Spinal cord (tissue), 10 donors: ENCODE measurements at places on chromosomes 1 and 21. TPM values are rescaled to one million over a fixed set of nuclear protein-coding genes. Genes with fewer than 3 reads are reported as not detected.
A peak's percentile ranks its signal among the peaks of the same experiment; 100 is the strongest.

DNA sequence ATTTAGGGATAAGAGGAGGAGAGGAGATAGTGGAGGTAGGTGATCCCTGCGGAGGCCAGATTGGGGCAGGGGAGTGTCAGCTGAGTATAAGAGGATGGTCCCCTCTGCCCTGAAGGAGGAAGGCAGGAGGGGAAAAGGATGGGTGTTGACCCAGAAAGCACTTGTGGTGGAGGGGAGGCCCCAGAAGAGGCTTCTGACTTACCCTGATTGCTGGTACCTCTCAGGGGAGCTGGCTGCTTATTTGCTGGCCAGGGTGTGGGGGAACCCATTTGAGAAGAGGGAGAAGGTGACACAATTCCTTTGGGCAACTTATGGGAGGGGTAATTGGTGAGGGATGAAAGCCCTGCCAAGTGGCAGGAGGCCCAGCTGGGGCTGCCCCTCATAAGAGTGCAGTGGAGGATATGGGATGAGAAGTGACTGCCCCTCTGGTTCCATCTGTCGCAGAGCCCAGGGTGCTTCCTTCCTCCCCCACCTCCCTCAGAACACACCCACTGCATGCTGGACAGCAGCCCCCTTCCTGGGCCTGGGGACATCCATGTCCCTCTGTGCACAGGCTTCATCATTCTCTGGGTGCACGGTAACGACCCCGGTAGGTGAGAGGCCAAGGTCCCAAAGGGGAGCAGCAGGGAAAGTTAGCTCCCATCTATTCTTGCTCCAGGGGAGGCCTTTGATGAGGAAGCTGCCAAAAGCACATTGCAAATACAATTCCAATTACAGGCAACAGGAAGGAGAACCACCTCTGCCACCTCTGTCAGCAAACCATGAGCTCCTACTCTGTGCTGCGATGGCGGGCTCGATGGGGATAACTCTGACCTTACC lies 1.4 kb upstream of the PCSK9 start:
- DNase-seq = no peak

GRCh38 chr1:151949371-151950193 lies 40.3 kb upstream of the THEM4 start:
- DNase-seq = no peak

- no peak for DNase-seq
Observed at GRCh38 chr1:94153133-94153532, 32.2 kb upstream of the ABCA4 start.

DNA sequence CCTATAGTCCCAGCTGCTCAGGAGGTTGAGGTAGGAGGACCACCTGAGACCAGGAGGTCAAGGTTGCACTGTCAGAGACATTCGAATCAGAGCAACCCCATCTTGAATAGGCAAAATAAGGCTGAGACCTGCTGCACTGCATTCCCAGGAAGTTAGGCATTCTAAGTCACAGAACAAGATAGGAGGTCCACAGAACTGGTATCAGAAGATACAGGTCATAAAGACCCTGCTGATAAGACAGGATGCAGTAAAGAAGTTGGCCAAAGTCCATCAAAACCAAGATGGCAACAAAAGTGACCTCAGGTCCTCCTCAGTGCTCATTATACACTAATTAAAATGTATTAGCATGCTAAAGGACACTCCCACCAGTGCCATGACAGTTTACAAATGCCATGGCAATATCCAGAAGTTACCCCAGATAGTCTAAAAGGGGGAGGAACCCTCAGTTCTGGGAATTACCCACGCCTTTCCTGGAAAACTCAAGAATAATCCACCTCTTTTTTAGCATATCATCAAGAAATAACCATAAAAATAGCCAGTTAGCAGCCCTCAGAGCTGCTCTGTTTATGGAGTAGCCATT lies 65.2 kb upstream of the KLHDC7A start:
- no peak for DNase-seq

DNA sequence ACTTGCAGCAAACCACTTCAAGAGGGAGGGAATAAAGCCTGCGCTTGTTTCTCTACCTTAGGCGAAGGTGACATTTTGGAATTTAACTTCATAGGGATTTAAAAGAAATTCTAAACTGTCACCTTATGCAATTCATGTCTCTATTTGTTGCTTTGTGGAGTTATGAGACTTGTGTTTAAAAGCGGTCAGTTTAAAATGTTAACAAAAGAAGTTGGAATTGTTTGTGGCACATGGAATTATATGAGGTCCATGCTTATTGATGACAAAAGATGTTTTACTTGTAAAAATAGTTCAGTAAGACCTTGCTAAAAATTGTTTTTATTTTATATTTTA lies 15.8 kb downstream of the NR5A2 start:
- DNase-seq = no peak

DNA sequence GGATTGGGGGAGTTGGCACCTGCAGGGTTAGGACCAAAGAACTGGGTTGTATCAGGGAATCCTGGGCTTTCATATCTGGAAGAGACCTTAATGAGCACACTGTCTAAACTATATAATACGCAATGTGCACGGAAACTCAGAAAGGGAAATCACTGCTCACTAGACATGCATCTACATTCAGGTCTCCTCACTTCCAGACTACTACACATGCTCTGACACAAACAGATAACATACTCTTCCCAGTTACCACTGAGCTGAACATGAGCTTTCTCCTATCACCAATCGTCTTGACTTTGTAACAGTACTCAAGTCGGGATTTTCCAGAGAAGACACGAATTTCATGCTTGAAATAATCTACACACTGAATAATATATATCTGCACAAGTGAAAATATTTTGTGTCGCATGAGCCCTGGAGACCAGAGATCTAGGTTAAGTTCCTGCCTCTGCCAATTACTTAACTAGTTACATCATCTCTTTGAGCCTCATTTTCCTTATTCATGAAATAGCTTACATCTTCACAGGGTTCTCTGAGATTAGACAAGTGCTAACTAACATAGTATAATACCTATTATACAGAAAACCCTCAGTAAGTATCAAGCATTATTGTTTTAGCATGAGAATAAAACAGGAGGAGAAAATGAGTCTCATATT lies 101.1 kb downstream of the JAK1 start:
- no peak for DNase-seq

GRCh38 chr21:18954441-18954844 lies 550.9 kb upstream of the TMPRSS15 start:
- DNase-seq = peak; percentile 43

DNA sequence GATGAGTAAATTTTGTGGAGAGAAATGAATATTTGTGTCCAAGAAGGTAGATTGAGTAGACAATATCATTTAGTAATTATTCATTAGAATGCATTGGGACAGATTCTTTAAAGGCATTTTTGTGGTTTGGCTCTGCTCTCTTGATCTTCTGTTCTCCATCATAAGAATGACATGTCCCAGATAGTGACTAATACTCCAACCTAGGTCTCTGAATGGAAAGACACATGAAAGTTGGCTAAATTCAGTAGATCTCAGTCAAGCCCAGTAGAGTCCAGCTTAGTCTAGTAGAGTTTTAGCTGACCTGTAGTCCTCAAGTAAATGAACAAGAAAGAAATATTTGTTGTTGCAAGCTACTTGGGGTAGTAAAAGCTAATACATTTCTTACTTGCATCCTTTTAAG lies 61.8 kb upstream of the DNAH14 start:
- no peak for DNase-seq

DNA sequence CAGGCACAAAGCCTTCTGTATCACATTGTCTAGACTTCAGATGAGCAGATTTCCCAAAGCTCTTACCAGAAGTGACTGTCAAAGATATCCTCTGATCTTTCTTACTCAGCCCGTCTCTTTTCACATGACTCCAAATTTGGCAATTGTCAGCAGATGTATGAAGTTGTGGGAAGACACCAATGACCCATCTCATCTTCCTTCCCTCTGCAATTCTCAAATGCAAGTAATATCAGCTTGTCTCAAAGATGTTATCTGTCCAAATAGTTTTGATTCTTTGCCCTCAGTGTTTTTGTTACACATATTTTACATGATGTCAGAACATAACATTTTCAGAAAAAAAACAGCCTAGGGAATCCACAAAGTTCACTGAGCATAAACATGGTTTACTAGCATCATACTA lies 45.1 kb upstream of the RGS2 start:
- DNase-seq = no peak

DNA sequence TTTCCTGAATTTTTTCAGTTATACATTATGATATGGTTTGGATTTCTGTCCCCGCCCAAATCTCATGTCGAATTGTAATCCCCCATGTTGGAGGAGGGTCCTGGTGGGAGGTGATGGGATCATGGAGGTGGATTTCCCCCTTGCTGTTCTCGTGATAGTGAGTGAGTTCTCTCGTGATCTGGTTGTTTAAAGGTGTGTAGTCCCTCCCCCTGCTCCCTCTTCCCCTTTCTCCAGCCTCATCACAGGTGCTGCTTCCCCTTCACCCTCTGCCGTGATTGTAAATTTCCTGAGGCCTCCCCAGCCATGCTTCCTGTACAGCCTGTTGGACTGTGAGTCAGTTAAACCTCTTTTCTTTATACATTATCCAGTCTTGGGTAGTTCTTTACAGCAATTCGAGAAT lies 93.2 kb upstream of the HNRNPU start:
- DNase-seq = no peak

DNA sequence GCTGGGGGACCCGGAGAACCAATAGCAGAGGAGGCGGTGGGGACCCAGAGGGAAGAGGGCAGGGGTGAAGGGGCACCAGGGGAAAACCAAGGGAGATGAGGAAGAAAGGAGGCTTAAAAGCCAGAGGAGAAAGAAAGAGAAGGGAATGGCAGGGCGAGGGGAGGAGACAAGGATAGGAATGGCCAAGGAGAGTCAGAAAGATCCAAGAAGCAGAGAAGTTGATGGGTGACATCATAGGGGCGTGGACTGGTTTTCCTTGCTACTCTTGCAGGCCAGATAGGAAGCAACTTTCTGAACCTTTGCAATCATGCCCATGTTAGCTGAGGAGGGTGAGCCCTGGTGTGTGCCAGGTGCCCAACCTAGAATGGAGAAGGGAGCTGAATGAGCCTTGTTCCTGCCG lies 5.4 kb downstream of the NPR1 start:
- no peak for DNase-seq

- no peak for DNase-seq
Observed at GRCh38 chr1:216450227-216450626, 27.0 kb upstream of the USH2A start.

GRCh38 chr21:45147473-45148315 lies 73.3 kb downstream of the ADARB1 start:
- DNase-seq = no peak

DNA sequence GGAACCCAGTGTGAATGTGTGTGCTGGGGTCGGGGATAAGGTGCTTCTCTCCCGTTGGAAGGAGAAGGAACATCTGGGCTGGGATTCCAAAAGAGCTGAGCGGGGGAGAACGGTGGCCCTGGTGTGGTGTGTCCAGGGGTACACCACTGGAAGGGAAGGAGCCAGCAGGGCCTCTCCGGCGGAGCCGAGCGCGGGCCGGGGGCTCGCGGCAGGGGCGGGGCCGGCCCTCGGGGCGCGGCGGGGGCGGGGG lies 231 bp upstream of the RPS6KA1 start:
- no peak for DNase-seq

DNA sequence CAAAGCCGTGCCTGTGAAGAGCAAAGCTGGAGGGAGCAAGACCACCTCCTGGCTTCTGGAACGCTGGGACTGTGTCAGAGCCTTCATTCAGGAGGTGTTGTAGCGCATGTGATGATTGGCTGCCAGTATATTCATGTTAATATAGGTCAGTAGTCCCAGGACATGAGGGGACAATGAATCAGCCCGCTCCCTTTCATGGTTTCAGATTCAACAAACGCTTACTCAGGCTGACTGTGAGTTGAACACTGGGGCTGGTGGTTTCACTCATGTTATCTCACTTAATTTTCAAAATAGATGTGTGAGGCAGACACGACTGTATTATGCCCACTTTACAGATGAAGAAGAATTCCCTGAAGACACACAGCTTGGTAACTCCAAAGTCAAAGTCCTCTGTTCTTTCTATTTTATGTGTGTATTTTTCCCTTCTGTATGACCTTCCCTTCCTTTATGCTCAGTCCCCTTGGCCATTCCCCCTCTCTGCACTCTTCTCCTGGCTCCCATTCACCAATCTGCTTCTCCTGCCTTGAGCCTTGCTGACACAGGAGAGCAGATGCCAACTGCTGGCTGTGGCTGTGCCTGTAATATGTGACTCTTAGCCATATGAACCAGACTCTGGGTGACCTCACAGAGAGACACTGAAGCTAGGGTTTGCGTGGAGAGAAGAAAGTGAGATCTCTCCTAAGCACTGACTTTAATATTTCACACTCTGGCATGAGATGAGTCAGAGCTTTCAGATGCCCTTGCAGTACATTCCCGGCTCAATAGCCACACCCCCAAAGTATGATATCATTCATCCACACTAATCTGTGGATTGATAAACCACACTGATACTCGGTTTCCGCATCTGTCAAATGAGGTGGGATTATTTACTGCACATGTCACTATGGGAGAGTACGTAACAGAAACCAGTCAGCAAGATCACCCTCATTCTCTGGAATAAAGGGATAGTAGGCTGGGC lies 31.4 kb upstream of the KIRREL1 start:
- DNase-seq = no peak

- DNase-seq = no peak
Observed at GRCh38 chr1:156924478-156925153, 4.2 kb downstream of the LRRC71 start.

DNA sequence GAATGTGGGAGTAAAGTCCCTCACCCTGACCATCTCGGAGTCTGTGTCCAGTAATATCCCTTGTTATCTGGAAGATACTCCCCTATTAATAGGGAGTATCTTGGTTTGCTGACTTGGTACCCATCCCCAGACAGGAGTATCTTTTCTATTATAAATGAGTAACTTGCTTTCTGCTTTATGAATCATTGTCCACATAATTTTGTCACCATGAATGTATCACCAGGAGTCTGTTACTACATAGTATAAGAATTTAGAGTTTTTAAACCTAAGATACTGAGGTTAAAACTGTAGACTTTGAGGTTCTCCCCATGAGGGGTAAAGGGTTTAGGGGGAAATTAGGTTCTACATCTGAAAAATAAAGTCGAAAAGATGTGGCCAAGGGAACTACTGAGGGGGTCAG lies 175.6 kb downstream of the FCRL5 start:
- DNase-seq = no peak

Gene SPRR2D
- total RNA-seq = not detected

Gene ARMH1
- 11.1 TPM for total RNA-seq

Gene MXRA8
- total RNA-seq = 40.6 TPM

Gene RC3H1
- 35.6 TPM for total RNA-seq

Gene CLCN6
- total RNA-seq = 17.1 TPM

Gene RYR2
- 9.2 TPM for total RNA-seq

Gene TSPEAR
- 0.66 TPM for total RNA-seq

Gene ST6GALNAC5
- total RNA-seq = 21.3 TPM

Gene CELA3B
- total RNA-seq = not detected

Gene FMN2
- total RNA-seq = 17.1 TPM
